ENCODE measurements at places on chromosomes 1 and 21.

- DNase-seq: no peak
These were observed 16.0 kb upstream of the ZBTB8B start for GRCh38 chr1:32448773-32449456.

- no peak for DNase-seq
These were observed 97.6 kb upstream of the VANGL1 start for GRCh38 chr1:115544131-115544530.

DNA sequence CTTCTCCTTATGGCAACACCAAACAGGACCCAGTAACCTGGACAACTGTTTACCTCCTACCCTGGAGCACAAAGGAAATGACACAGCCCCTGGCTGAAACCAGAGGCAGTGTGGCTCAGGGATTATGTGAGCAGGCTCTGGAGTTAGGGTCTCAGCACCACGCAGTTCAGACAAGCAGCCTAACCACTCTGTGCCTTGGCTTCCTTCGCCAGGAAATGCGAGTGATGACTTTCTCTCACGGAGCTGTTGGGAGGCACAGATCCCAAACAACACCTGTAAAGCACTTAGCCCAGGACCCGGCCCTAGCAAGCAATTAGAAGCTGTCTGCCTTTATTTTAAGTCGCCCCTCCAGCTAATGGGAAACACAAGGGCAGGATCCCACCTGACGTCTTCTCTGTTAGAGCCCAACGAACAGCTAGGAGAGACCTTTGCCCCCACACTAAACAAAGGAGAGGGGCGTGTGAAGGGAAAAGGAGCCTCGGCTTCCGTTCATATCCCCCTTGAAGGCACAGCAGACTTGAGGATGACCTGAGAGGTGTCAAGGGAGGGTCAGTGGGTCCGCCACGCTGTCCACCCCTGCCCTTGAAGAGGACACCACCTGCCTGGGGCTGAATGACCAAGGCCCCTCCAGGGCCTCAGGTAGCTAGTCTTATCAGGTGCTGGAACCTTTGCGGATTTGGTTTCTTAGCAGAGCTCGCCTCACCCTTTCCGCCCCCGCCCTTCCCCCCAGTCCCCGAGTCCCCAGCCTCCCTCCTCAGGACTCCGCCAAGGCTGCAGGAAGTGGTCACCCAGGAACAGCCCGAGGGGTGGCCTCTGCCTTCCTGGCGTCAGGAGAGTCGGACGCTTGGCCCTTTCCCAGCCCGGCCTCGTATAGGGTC, 860 bp downstream of the TMEM63A start:
- DNase-seq: no peak

- DNase-seq: no peak
These were observed 8.5 kb downstream of the CCT8 start for GRCh38 chr21:29064850-29065481.

DNA sequence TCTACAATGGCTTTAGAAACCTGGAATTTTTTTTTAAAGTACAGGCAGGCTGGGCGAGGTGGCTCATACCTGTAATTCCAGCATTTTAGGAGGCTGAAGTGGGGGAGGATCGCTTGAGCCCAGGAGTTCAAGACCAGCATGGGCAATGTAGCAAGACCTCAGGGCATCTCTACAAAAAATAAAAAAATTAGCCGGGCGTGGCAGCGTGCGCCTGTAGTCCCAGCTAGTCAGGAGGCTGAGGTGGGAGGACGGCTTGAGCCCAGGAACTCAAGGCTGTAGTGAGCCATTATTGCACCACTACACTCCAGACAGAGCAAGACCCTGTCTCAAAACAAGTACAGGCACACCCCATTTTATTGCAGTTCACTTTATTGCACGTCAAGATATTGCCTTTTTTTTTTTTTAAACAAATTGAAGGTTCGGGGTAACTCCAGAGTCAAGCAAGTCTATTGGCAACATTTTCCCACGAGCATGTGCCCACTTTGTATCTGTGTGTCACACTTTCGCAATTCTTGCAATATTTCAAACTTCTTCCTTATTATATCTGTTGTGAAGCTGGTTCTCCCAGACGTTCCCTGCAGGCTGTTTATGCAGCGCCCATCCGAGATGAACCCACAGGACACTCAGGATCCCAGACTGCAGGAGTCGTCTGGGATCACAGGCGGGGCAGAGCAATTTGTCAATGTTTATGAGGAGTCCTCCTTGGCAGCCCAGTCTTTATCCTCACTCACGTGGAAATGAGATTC, 4.7 kb downstream of the HES2 start:
- DNase-seq: no peak

- DNase-seq: no peak
These were observed 14.0 kb downstream of the WNT3A start for GRCh38 chr1:228020686-228021354.

DNA sequence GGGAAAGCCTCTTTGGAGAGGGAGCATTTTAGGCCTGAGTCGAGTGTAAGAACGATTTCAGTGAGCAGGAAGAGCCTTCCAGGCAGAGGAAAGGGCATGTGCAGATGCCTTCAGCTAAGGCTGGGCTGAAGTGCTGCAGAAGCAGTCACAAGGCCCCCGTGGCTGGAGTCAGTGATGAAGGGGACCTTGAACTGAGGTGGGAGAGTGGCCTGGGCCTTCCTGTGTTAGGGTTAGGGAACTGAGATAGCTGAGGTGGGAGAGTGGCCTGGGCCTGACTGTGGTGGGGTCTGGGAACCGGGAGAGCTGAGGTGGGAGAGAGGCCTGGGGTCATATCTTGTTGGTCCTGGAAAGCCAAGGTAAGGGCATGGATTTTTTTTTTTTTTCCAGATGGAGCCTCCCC, 50.9 kb upstream of the ETV3 start:
- no peak for DNase-seq

GRCh38 chr1:184649451-184649888, 105.2 kb downstream of the EDEM3 start:
- DNase-seq: no peak

GRCh38 chr21:42311160-42311559, 4.0 kb downstream of the TFF3 start:
- no peak for DNase-seq

Measured in smooth muscle cell of the brain vasculature (primary cell).